ENCODE measurements at places on chromosomes 4 and X. TPM values are rescaled to one million over a fixed set of nuclear protein-coding genes. Genes with fewer than 3 reads are reported as not detected.

FRMD7 gene
- 1.1 TPM for polyA plus RNA-seq

FAM149A gene
- polyA plus RNA-seq = 47.9 TPM

- peak; percentile 25 for DNase-seq
These were observed 17.5 kb downstream of the PALLD start for GRCh38 chr4:168514249-168514852.

- DNase-seq = no peak
These were observed 12.4 kb downstream of the GPAT3 start for GRCh38 chr4:83548151-83548905.

GRCh38 chr4:25131926-25132325, 28.3 kb downstream of the SEPSECS start:
- DNase-seq = no peak

REPS2 gene
- 11.8 TPM for polyA plus RNA-seq

GRCh38 chr4:100345585-100345984, 155.3 kb upstream of the DDIT4L start:
- no peak for DNase-seq

- DNase-seq = no peak
These were observed 232.3 kb downstream of the PABPC4L start for GRCh38 chr4:133969202-133969848.

DNA sequence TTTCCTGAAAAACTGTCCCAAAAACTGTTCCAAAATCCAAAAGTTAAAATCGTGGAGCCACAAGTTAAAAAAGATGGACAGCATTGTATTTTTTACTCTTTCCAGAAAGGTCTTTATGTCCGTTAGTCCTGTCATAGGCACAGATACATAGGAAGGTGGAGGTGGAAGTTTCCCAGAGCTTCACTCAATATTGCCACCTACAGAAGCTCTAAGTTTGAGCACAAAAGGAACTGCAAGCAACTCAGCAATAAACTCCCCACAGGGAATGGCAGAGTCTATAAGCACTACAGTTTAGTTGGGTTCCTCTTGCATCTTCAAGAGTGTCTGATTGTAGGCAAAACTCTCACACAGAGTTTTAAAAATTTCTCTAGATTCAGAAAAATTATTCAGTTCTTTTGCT, 22.0 kb upstream of the UGT2B4 start:
- DNase-seq = no peak

DNA sequence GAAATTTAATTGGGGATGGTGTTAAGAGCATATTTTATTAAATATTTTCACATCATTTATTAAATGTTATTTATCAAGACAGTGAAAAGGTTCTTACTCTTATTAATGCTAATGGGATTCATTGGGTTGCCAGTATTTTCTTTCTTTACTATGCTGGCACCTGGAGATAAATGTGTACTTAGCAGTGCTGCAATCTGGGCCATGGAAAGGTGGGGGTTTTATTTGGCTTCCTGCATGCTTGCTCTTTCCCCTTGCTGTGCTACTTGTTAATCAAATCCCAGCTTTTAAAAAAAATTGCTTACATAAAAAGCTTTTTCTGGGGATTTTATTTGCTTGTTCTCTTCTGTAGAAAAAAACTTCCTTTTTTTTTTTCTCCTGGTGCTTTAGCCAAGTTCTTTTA, 48.3 kb downstream of the ZAR1 start:
- no peak for DNase-seq

DNA sequence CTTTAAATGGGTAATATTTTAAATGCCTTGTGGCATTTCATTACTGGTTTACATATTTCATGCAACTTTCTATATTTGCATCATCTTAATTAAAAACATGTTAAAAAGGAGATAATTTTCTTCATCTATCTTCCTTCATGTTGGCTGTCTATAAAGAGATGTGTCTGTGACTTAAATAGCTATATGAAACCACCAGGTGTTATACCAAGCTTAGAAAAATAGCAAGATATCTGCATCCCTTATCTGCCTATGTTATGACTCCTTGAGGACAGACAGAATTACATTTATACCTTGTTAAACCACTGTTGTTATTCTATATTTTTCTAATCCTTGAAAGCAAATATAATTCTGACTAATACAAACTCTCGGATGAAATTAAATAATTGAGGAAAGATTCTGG, 763.8 kb upstream of the GALNTL6 start:
- no peak for DNase-seq

GPC3 gene
- 1,308 TPM for polyA plus RNA-seq

TEX13B gene
- not detected for polyA plus RNA-seq

SMAD1 gene
- polyA plus RNA-seq = 63.0 TPM

SPARCL1 gene
- polyA plus RNA-seq = 13.0 TPM

- no peak for DNase-seq
These were observed 168.5 kb upstream of the LDB2 start for GRCh38 chr4:17066972-17067371.

MAP9 gene
- 28.9 TPM for polyA plus RNA-seq

All from renal cortex interstitium (tissue), 15 donors.